ENCODE measurements at places on chromosomes 2 and 18.
A peak's percentile ranks its signal among the peaks of the same experiment; 100 is the strongest.

- no peak for DNase-seq
Measured at GRCh38 chr2:204081487-204082425, 145.2 kb downstream of the ICOS start.

GRCh38 chr2:55252832-55253231 lies 16.2 kb downstream of the MTIF2 start:
- no peak for DNase-seq

DNA sequence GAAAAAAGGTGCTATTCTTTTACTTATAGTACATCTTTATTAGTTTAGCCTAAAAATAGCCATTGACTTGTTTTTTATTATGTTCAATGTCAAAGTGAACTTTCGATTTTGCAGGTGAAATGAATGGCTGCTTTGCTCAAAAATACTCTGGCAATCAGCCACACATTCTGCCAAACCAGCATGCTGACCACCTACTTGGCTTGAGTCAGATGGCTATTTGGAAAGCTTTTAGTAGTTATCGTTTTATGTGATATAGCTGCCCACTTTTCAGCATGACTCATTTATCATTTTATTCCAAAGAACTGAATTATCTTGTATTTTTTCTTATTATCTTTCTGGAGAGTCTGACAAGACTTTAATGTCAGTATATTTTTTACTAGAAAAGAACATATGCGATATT lies 1615.8 kb upstream of the TMEFF2 start:
- no peak for DNase-seq

DNA sequence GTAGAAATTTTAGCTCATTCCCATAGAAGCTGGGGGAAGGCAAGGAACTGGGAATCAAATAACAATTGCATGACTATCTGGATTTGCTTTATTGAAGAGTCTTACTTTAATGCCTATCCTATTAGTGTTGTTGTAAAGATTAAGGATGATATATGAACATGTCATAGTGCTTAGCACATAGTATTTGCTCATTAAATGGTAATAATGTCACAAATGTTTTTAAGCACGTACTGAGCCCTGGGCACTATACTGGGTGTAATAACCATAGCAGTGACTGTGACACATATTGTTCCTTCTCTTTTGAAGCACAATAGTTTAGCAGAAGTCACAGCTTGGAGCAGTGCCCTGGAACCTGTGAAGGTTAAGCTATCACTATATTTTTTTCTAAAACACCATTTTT lies 47.2 kb upstream of the DTNB start:
- DNase-seq: no peak

- DNase-seq: no peak
Measured at GRCh38 chr2:140465301-140465700, 1665.5 kb downstream of the LRP1B start.

DNA sequence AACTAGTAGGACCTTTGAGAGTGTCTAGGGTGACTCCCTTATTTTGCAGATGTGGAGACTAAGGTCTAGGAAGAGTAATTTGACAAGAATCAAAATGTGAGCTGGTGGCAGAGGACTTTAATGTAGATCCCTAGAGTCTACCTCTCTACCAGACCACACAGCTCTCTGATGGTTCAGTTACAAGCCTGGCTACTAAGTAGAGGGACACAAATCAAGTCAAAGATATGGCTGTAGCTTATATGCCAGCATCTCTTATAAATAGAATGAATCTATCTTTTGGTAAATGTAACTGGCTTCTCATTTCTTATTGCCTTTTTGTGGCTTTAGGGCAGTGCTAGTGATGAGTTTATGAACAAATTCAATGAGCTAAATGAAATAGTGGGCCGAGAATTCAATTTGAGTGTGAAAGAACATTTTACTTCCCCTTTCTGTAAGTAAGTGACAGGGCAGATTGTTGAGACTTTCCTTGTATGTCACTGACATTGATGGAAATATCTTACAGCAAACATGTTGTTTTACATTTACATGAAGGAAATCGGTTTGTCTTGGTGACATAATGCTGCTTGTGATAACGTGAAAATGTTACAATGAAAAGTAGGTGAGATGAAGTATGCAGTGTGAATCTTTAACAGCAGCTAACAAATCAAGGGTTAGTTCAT lies 28.3 kb downstream of the CSRNP3 start:
- no peak for DNase-seq

DNA sequence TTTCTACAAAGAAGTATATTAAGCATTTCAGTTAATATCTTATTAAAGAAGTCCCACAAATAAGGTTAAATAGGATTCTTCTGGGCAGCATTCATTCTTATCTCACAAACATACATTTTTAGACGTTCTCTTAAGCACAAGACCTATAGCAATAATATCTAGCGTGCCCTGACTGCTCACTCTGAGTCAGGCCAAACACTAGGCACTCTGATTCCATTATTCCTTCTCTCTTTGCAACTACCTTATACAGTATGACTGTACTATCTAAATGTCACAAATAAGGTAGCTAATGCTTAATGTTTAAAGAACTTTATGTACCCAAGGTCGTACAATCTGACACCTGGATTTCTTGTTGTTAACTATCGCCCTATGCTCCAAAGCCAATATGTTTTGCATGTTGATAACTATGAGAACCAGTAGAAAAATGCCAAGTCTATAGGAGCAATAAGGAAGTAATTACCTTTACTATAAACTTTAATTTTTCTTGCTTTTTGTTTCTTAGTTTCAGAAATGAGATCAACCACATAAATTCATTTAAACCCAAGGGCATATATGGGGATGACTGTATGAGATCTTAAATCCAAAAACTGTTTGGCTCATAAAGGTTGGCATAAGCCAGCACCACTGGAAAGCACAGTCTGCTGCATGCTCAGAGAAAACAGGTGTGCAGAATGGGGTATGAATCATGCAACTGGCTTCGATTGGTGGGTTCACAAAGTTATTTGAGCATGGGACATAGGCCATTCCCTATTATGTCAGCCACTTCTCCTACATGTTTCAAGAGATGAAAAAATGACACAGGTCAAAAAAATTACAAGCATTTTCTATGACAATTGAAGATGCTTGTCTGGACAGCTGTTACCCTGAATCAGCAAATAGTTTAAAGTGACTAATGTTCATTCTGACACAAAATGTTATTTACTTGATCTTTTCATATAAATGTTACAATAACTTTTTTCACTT lies 352.0 kb downstream of the IRS1 start:
- peak; percentile 60 for DNase-seq

DNA sequence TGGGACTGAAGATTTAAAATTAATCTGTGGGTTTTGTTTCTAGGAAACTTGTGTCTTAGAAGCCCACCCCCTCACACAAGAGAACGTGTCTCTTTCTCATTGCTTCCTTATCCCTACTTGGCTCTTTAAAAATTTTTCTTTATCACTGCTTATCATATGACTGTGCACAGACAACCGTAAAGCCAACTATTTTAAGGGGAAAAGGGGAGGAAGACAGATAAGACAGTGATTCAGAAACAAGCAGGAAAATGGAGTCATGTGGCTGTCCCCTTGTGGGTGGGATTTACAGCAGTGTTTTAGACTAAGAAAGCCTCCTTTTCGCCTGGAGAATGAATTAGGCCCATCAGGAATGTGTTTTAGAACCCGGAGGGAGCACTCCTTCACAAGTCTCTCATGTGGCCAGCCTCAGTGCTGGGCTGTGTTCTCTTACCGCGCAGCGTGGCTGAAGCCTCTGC lies 17.6 kb downstream of the PRKCE start:
- no peak for DNase-seq

DNA sequence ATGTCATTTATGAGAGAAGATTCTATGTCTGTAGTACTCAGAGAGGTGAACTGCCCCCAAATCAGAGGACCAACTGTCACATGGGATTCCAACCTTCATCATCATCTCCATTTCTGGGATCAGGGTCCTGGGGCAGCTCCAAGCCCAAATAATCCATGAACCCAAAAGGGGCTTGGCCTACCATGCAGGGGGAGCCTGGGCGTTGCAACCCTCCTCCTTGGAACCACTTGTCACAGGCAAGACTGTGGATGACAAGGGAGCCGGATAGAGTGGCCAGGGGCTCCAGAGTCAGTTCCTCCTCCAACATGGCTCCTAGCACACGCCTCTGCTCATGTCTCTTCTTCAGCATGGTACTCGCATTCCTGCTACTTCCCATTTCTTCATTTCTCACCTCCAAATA lies 7.9 kb downstream of the CTLA4 start:
- DNase-seq: no peak

DNA sequence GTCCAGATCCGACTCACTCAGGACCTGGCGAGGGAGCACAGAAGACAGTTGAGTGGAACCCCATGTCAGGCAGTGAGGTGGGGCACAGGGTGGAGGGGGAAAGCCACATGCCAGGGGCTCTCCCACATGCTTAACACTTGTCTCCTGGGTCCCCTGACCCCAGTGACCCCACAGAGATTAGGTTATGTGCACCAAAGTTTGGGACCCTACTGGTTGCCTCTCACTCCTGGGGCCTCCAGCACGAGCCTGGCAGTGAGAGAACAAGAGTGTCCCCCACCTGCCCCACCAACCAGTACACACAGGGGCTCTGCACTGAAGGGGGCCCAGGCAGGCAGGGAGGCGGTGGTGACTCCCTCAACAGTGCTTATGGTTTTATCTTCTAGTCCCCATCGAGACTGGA lies 58.3 kb downstream of the CIB4 start:
- DNase-seq: no peak

GRCh38 chr2:140353541-140353940 lies 1573.4 kb upstream of the NXPH2 start:
- peak; percentile 6 for DNase-seq

DNA sequence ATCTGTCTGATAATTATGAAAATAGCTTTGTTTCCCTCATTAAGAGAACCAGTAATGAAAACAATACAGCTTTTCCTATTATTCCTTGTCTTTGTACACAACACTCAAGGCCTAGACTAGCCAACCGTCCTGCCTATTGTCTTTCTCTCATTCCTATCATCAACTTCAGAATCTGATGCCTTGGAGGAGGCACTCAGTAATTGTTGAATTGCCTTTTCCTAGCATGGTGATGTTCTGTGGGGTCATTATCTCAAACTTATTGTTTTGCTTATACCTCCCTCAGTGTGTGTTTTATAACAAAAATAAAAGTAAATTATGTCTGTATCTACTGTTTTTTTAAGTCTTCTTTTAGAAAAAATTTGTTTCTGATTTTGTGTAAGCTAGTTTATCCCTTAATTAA lies 208.7 kb downstream of the RIT2 start:
- DNase-seq: no peak

DNA sequence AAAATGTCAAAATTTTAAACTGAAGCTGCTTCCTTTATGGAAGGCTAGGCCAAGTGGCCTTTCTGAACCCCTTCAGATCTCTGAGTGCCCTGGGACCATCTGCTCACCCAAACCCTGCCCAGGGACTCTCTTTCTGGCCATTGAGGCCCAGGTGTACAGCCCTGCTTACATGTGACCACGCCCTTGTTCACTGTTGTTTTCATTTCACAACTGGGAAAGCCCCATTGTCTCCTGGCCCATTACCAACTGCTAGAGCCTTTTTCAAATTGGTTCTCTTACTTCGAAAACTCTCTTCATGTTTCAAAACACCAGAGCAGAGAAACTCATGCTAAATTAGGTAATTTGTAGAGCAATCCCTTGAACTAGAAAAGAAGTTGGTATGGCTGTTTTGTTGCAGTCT lies 219.5 kb upstream of the TANK start:
- no peak for DNase-seq

DNA sequence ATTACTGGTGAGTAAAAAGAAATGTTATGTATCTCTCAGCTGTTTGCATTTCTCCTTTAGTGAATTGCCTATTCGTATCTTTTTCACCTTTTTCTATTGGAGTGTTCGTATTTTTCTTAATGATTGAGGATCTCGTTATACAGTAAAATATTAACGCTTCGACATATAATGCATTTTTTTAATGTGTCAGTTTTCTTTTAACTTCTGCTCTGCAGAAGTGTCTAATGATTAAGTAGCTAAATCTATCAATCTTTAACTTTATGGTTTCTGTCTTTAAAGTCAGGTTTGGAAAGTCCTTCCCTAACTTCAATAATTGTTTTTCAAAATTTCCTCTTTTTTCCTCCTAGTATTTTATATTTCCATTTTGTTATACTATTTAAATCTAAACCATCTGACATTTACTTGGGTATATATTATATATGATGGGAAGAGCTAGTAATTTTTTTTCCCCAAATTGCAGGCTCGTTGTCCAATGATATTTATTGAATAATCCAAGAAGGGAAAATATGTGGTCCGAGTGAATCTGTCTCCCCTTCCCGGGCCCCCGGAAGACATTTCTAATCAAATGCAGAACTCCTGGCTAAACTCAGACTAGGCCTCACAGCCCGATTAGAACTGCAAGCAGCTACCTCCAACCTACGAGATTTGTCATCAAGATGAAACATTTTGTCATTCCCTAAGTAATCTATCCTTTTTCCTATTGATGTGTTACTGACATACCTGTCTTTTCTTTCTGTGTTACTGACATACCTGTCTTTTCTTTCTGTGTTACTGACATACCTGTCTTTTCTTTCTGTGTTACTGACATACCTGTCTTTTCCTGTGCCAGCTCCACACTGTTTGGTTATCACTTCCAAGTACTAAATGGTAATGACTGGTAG lies 17.2 kb downstream of the PCBP1 start:
- DNase-seq: peak; percentile 71

GRCh38 chr2:69683170-69683971 lies 39.8 kb upstream of the AAK1 start:
- peak; percentile 85 for DNase-seq

DNA sequence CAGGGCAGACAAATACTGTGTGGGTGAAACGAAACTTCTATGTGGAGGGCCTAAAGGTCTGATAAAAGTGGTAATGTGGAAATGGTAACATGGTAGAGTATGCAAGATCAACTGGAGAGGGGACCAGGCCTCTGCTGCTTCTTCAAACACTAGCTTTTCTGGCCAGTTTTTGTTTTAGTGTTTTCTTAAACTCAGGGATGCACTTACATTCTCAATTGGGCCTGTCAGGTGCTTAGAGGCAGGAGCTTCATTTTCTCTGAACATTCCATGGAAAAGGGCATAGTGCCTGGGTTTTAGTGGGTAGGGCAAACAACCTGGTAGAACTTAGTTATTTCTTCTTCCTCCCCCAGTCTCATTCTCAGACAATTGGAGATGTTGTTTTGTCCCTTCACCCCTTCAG lies 10.5 kb upstream of the ST3GAL5 start:
- no peak for DNase-seq

GRCh38 chr18:22517356-22517755 lies 99.6 kb upstream of the CTAGE1 start:
- no peak for DNase-seq

GRCh38 chr2:240947607-240948006 lies 41.5 kb downstream of the CROCC2 start:
- no peak for DNase-seq

DNA sequence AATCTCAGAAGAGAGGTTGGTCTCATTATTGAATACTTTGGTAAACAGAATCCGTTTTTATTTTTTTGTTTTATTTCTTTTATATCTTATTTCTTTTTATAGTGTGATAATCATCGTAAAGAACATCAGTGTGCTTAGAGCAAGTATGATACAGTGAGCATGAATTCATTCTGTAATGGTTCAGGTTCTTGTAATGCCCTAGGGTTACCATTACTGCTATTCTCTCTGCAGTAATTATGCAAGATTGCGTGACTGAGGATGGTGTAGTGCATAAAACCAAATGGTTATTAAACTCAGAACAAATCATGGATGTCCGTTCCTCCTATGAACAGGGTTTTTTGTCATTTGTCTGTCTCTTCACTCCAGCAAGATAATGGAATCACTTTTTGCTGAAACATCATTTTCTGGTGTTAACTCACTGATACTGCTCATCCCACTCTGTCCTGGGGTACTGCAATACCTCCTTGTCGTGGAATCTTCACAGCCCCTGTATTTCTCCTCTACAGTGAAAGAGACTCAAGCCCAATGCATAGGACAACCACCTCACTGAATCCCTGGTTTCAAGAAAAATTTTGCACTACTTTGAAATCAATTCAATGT lies 274.8 kb upstream of the ST6GAL2 start:
- no peak for DNase-seq
